Vagina (tissue), 2 donors: ENCODE measurements at places on chromosomes 6 and 20.

- no peak for DNase-seq
Observed at GRCh38 chr6:51337277-51337676, 518.6 kb downstream of the TFAP2B start.

GRCh38 chr20:46512943-46513844, at the start of gene ZNF334:
Gene ZNF334 (minus strand): TSS chr20:46513559. CDS start chr20:46512102, 1,457 bp downstream.
- DNase-seq = no peak

DNA sequence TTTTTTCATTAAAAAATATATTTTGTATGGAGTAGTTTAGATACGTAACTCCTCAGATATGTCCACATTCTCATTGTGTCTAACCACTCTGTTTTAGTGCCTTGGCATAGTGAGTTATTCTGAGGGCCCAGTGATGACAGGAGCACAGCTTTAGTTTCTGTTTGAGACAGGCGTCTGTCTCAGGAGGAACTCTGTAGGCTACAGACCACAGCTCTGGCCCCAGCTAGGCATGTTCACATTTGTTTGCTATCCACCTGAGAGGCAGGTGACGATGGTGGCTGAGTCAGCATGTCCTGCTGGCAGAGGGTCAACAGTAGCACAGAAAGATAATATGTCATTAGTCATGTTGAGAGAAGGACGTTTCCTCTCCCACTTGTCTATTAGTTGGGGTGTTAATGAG, 16.3 kb downstream of the LRRC1 start:
- no peak for DNase-seq

DNA sequence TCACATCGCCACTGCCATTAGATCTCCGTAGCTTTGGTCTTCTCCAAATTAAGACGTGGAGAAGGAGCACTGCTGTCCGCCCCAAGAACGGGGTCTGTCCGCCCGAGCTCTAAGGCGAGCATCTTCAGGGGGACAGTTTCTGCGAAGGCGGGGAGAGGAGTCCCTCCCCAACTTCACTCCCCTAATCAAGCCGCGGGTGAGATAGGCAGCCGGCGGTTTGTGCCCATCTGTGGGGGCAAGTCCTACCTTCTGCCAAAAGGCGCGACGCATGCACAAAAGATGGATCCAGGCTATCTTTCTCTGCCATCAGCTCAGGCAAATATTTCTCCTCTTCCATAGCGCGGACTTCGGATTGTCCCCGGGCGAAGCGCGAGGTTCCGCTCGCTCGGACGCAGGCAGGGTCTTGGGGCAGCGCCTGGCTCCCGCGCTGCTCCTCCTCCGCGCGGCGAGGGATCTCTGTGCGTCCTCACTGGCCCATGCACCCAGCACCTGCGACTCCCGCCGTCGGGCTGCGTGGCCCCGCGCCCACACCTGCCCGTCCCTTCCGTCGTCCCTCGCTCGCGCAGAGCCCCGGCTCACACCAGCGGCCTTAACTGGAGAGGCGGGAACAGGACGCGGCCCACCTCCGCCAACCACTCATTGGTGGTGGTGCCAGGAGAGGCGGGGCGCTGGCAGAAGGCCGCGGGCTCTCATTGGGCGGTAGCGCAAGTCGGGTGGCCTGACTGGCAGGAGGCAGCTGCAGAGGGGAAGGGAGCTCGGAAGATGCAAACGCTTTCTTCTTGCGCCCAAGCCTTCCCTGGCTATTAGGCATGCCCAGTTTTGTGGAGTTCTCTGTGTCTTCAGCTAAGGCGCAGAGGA, at the start of gene KHDRBS2:
TSS of gene KHDRBS2 (minus strand) at position 614 of the 858 bp plus-strand sequence.
- no peak for DNase-seq

- DNase-seq = peak; percentile 40
Observed at GRCh38 chr20:40782043-40782368, 93.0 kb upstream of the MAFB start.

DNA sequence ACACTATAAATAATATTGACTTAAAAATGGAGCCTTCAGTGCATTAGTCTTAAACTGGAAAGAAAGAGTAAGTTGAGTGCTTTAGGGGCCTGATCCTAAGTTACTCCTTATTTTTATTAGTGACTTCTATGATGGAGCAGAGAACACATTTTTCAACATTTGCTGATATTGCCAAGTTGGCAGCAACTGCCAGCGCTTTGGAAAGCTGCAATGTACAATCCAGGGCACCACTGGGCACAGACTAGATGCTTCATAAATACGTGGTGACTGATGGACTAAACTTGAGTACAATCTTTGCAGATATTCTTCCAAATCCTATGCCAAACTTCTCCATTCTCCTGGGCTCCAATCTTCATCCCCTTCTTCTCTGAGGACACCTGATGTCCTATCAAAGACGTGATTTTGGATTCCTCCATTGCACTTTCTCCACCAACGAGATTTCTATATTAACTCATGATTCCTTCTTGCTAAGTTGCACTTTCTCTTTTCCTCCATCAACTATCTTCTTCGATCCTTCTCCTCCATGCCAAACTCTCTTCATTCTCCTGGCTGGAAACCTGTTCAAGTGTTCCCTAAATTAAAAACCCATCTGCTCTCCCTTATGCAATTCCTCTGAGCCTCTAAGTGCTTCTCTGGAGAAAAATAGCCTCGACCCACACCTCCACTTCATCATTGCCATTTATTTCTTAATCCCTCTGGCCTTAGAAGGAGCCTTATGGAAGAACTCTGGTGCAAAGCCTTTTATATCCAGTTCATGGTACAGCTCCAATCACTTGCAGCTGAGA, 28.5 kb upstream of the PAK5 start:
- no peak for DNase-seq

GRCh38 chr6:27451660-27452390, 21.1 kb downstream of the ZNF184 start:
- no peak for DNase-seq
